ENCODE measurements at places on chromosomes 16 and 17.

DNA sequence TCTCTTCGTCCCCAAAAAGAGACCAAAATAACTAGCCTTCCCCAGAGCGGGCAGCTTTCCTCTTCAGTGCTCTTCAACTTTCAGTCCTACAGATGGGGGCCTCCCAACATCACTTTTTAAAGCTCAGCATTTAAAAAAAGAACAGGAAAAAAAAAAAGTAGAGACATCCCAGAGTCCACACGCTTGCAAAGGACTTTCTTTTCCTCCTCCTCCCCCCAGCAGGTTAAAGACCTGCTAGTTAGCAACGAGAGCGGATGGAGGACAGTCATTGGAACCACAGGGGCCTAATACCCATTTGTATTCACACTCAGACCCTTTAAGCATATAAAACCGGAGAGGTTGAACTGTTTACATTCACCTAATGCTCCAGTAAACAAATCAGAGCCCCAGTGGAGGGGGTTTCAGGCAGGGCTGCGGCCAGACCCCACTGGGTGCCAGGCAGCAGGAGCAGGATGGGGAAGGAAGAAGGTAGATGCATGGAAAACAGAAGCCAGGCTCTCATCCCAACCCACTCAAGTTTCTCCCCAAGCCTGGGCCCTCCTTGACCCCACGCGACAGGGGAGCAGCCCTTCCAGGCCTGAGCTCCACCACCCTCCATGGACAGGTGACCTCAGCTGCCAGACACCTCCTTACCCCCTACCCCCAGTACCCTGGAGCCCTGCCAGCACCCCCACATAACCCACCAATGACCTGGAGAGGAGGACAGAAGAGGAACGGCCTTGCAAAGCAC is 15.2 kb downstream of the ZFHX3 start:
- no peak for DNase-seq

DNA sequence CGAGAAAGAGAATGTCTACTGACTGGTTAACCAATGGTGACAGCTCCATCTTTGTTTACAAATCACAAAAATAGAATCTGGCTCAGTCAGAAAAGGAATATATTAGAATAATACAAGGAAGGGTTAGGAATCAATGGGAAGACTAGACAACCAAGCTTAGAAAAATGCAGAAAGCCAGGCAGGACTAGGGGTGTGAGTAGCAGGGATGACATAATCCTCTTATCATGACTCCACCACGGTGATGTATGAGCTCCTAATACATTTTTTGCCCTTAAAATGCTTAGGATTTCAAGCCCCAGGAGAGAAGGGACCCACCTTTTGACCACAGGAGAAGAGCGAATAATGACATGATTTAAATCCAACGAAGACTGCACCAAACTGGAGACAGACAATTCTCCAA is 252.3 kb downstream of the CHD9NB start:
- no peak for DNase-seq

- DNase-seq = no peak
Observed at GRCh38 chr16:19939553-19939952, 54.9 kb upstream of the GPRC5B start.

DNA sequence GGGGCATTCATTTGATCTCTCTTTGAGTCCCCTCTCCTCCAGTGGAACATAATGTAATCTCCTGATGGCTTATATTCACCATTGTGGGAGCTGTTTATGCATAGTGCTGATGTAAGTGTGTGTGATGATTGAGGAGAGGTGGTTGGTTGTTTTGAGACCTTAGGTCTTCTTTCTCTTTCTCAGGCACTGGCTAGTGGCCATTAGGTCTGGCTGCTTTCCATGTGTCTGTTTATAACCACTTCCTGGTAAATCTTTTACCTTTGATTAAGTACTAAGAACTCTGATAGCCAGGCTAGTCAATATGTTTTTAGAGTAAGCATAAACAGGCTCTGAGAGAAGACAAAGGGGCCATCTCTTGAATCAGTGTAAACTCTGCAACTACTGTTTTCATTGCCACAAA is 27.9 kb downstream of the VAT1L start:
- no peak for DNase-seq

GRCh38 chr17:56624309-56624708 is 30.8 kb downstream of the NOG start:
- DNase-seq = no peak

- DNase-seq = no peak
Observed at GRCh38 chr16:50445621-50446555, 77.1 kb upstream of the BRD7 start.

GRCh38 chr17:20084621-20085282 is 75.6 kb downstream of the SPECC1 start:
- DNase-seq = no peak

DNA sequence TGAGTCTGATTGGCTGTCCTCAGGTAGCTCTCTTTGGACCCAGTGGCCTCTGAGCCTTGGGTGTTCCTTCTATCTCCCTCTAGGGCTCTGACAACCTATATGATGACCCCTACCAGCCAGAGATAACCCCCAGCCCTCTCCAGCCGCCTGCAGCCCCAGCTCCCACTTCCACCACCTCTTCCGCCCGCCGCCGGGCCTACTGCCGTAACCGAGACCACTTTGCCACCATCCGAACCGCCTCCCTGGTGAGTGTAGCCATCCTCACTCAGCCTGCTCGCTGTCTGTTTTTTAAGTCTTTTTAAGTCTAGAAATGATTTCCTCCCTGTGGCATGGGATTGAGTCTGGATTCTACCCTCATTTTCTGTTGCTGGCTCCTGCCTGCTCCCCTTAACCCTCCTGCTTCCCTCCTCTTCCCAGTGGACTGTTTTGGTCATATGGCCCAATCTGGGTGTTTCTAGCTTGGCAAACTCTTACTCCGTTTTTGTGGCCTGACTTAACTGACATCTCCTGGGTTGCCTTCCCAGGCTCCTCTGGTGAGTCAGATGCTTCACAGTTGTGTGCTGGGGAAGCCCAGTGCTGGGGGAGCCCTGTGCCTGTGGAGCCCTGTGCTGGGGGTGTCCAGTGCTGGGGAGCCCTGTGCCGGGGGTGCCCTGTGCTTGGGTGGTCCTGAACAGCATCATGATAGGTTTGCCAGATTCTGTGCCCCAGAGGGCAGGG is 9.9 kb downstream of the TAOK2 start:
- no peak for DNase-seq

DNA sequence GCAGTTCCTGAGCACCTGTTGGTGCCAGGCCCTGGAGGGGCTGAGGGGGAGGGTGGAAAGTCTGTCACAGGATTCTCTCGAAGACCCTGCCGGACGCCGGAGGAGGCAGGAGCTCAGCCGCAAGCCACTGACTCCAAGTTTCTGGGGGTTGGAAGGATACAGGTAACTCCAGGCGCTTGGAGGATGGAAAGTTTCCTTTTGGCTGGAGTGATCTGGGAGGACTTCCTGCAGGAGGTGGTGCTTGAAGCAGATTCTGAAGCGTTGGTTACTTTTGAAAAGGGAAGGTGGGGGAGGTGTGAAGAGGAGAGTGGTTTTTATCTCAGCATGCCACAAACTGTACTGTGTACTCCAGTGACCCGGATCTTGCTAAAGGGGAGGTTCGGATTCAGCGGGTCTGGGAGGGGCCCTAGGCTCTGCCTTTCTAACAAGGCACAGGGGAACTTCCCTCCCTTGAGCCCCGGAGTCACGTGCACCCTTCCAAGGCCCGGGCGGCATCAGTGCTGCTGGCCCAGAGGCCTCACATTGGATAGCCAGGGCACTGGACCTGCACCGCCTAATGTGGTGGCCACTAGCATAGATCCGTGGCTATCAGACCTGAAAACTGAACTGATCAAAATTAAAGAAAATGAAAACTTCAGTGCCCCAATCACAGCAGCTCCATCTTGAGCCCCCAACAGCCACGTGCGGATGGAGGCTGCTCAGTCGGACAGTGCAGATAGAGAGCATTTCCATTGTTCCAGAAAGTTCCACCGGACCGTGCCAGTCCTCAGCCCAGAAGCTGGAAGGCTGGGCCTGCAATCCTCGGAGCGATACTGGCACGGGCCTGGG is 42.2 kb upstream of the GSE1 start:
- DNase-seq = no peak

DNA sequence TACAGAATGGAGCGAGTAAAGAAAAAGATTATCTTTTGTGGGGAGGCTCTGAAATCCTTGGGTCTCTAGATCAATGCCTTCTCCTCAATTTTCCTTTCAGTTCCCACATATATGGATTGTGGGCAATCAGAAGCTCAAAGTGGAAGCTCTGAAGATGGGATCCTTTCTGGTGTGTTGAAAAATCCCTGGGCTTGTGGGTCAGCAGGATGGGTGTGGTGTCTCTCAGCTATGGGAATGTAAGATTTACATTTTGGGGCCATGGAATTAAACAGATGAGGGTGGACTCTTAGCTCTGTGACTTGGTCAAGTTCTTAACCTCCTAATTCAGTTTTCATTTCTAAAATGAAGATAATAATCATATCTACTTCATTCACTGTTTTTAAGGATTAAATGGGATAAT is 231.9 kb upstream of the CA10 start:
- DNase-seq = no peak

DNA sequence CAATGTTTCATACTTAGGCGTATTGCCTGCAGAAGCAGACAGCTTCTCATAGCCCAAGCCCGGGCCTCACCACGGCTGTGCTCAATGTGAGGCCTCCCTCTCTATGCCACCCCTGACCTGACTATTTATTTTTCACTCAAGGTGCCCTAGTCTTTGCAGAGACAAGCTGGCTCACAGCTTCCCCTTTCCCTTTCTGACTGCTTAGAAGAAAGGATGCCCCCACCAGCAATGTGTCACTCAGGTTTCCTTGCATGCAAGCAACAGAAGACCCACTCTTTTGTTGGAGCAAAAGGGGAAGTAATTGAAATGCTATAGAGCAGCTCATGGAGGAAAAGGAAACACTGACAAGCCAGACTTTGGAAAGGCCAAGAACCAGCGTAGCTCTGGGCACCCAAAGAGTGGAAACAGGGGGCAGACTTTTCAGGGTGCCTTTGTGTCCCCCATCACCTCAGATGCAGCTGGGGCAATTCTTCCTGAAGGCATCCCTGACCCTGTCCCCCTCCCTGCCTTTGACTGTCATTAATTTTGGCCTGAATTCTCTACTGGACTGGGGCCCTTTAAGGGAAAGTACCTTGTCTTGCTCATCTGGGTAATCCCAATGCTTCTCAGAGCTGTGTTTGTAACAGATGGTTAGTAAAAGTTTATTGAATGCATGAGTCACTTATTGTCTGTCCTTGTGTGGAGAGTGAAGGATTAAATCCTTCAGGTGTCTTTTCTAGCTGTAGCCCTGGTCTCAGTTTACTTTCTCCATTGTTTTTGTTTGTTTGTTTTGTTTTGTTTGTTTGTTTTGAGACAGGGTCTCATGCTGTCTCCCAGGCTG is 17.8 kb downstream of the RGS9 start:
- DNase-seq = no peak

DNA sequence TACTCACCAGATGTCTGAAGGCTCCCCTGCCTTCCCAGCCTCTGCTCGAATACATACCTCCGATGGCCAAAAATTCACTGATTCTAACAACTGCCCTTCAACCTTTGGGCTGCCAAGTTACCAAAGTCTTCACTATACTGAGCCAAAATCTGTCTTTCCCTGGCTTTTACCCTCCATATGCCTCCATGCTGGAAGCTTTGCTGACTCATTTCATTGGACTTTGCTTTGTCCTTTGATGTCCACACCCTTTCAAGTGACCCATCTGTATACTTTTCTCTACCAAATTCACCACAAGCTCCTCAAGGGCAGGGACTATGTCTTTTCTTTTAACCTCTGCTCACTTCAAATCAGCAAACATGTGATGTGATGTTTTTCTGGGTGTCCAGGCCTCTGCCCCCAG is 21.0 kb upstream of the MTMR4 start:
- DNase-seq = no peak

- DNase-seq = peak; percentile 0
Observed at GRCh38 chr16:89343501-89344457, 126.3 kb downstream of the ZNF778 start.

- DNase-seq = no peak
Observed at GRCh38 chr17:32746280-32746679, 130.6 kb downstream of the MYO1D start.

DNA sequence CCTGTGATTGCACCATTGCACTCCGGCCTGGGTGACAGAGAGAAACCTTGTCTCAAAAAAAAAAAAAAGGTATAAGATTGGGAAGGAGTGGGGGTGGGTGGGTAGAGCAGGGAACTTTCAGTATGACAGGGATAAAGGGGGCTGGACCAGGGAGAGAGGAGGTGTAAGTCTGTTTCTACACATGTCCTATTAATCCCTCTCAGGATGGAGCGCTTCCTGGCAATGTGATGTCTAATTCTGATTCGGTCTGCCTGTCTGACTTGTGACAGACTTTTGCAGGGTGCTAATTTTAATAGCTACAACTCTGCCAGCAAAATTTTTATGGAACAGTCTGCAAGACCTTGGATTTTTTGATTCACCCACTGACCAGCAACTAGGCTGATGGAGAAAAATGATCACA is 53.8 kb upstream of the SLC25A19 start:
- DNase-seq = no peak
